IMR-90 (cell line): ENCODE measurements at places on chromosomes 6 and 20. TPM values are rescaled to one million over a fixed set of nuclear protein-coding genes. Genes with fewer than 3 reads are reported as not detected.

BPI gene
- total RNA-seq: not detected in 2 replicates

SLC4A11 gene
- 0.28 and 0.36 TPM in 2 replicates for total RNA-seq

SIRPA gene
- 9.7 and 9.9 TPM in 2 replicates for total RNA-seq

SLC52A3 gene
- not detected in 2 replicates for total RNA-seq

CNR1 gene
- total RNA-seq: not detected in 2 replicates

ZSCAN12 gene
- total RNA-seq: 6.4 and 6.5 TPM in 2 replicates

MYO6 gene
- total RNA-seq: 6.8 and 9.4 TPM in 2 replicates

HLA-DQB2 gene
- not detected in 2 replicates for total RNA-seq

ZC2HC1B gene
- not detected in 2 replicates for total RNA-seq
